Subcutaneous adipose tissue (tissue), 4 donors: ENCODE measurements at places on chromosomes 5 and 9. TPM values are rescaled to one million over a fixed set of nuclear protein-coding genes. Genes with fewer than 3 reads are reported as not detected.

The TLR4 gene
- total RNA-seq = 106 TPM

The NUTM2G gene
- not detected for total RNA-seq

The PCDH12 gene
- total RNA-seq = 2.6 TPM

The ANKRD31 gene
- 0.17 TPM for total RNA-seq

The TRIM7 gene
- 1.9 TPM for total RNA-seq

The HK3 gene
- 5.2 TPM for total RNA-seq

The ORM2 gene
- total RNA-seq = not detected

The MSH3 gene
- total RNA-seq = 17.5 TPM

The SLC22A4 gene
- 1.2 TPM for total RNA-seq

The PAEP gene
- total RNA-seq = not detected

The CD14 gene
- total RNA-seq = 114 TPM

The KCNIP1 gene
- total RNA-seq = not detected

The FGFR4 gene
- total RNA-seq = not detected

The TPPP gene
- 1.1 TPM for total RNA-seq

The CARTPT gene
- not detected for total RNA-seq

The GZMA gene
- 1.3 TPM for total RNA-seq
